ENCODE measurements at places on chromosomes 12 and 14.
A peak's percentile ranks its signal among the peaks of the same experiment; 100 is the strongest.

DNA sequence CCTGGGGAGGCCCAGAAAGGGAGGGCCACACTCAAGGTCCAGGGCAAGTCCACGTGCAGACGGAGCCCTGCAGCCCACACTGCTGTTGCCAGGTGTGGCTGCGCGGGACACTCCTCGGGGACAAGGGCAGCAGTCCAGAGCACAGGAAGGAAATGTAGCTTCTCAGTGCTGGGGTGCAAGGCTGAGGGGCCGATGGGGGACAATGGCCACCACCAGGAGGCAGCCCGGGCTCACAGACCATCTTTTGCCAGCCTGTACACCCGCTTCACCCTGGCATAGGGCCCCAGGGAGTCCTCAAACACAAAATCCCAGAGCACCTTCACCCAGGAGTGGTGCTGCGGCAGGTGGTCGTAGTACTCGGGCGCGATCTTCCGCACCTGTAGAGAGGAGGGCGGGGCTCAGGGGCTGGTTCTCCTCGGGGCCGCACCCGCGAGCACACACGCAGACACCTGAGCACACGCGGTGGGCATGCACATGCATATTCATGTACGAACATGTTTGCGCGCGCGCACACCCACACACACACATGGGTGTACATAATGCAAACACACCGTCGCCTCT lies 12.8 kb downstream of the DEGS2 start:
- peak; percentile 19 for DNase-seq

- DNase-seq = no peak
Observed at GRCh38 chr12:6268484-6269157, 41.9 kb upstream of the PLEKHG6 start.

GRCh38 chr12:67414011-67414715 lies 145.0 kb downstream of the CAND1 start:
- DNase-seq = no peak

DNA sequence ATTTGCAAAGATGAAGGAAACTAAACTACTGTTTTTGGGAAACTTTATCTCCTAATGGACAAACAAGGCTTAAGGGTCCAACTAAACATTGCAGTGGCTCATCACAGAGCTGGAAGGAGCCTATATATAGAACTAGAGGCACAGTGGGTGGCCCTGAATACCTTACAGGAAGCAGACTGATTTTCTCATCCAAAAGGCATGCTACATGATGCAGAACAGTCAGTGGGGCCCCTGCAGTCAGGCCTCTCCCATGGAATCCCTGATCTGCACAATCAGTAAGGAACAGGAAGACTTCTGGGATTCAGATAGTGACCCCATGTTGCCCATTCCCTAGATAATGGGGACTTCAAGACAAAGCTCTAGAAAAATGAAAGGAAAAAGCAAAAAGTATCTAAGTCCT lies 1.9 kb upstream of the LLPH start:
- no peak for DNase-seq

DNA sequence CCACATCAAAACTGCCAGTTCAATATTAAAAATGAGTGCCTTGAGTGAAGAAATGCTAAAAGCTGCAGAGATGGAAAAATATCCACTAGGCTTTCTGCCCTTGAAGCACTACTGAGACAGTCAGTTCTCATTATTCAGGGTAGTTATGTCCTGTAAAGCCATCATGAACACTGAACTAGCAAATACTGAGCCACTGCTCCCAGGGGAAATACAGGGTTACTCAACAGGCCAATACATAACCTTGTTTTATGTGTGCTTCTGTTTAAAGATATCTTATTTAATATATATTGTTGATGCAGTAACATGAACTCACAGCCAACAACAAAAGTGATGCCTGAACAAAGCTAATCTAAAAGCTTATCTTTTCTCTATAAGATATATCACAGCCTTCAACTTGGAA lies 3.3 kb downstream of the RAD52 start:
- no peak for DNase-seq
